ENCODE measurements at places on chromosomes 12 and 14. TPM values are rescaled to one million over a fixed set of nuclear protein-coding genes. Genes with fewer than 3 reads are reported as not detected.

OAS1 gene
- polyA plus RNA-seq = not detected

GPR135 gene
- polyA plus RNA-seq = 1.9 TPM

TAS2R7 gene
- not detected for polyA plus RNA-seq

KRT6C gene
- not detected for polyA plus RNA-seq
